ENCODE measurements at places on chromosomes 5 and 9. TPM values are rescaled to one million over a fixed set of nuclear protein-coding genes. Genes with fewer than 3 reads are reported as not detected.

GFPT2 gene
- 0.73 TPM for polyA plus RNA-seq

PCDHB16 gene
- 0.08 TPM for polyA plus RNA-seq

LCN9 gene
- polyA plus RNA-seq, result not detected

OLFM1 gene
- polyA plus RNA-seq, result 4.8 TPM

DDX31 gene
- polyA plus RNA-seq, result 8.0 TPM

OR2K2 gene
- polyA plus RNA-seq, result not detected

MOB3B gene
- polyA plus RNA-seq, result 2.0 TPM

CCL27 gene
- 0.16 TPM for polyA plus RNA-seq

C5orf58 gene
- 0.06 TPM for polyA plus RNA-seq

DOCK8 gene
- 5.1 TPM for polyA plus RNA-seq

NR6A1 gene
- 1.4 TPM for polyA plus RNA-seq

SPINK7 gene
- polyA plus RNA-seq, result 2,280 TPM

PCDHB6 gene
- 0.09 TPM for polyA plus RNA-seq

Measured in esophagus (tissue), 2 donors.